ENCODE measurements at places on chromosomes 7 and 10.

DNA sequence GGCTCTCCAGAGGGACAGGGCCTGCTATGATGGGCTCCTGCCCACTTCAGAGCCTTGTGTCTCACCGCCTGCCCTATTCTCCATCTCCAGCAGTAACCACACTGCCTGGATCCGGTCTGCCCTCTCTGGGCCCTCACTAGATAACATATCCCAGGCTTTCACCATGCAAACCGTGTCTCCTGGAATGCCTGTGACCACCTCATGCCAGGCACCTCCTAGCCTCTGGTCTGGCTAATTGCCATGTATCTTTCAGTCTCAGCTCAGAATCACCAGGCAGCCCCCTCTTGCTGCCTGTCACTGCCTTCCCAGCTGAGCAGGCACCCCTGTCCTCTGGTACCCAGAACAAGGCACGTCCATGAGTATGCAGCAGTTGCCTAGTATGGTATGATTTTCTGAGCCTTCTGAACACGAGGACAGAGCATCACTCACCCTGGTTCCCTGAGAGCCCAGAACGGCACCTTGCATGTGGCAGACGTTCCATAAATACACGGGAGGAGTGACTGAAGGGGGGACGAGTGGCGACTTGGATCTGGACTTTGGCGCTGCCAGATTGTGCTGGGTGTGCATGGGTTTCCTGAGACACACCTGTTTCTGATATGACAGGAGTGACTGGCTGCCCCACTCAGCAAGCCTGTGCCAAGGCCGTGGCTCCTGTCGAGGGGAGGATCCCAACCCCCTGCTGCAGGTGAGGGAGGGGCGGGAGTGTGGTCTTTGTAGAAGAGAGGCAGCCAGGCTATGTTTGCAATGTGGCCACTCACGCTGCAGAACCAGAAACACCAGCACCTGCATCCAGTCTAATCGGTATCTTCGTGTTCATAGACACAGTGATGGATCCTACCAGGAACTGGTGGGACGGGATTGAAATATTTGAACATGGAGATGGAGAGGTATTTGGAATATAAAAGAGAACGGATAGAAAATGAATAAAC lies 95.2 kb downstream of the VOPP1 start:
- no peak for DNase-seq

GRCh38 chr10:1733720-1734119 lies 3.6 kb downstream of the ADARB2 start:
- DNase-seq = no peak

DNA sequence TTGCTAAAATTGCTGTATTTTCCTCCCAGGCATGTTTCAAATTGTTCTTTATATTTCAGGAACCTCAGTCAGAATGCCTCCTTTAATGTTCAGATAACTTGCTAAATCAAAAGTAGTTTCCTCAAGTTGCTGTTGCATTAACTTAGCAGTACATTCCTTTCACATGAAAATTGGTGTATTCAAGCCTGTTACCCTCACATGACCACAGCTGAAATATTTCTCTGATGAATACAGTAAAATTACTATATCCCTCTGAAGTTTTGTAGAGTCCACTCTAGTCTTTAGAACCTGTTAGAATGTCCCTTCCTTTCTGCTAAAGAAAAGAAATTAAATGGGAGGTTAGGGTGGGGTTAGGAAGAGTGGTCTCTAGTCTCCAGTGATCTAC lies 24.5 kb upstream of the C1GALT1 start:
- no peak for DNase-seq

GRCh38 chr7:30351286-30351685 lies 66.9 kb downstream of the ZNRF2 start:
- DNase-seq = no peak

DNA sequence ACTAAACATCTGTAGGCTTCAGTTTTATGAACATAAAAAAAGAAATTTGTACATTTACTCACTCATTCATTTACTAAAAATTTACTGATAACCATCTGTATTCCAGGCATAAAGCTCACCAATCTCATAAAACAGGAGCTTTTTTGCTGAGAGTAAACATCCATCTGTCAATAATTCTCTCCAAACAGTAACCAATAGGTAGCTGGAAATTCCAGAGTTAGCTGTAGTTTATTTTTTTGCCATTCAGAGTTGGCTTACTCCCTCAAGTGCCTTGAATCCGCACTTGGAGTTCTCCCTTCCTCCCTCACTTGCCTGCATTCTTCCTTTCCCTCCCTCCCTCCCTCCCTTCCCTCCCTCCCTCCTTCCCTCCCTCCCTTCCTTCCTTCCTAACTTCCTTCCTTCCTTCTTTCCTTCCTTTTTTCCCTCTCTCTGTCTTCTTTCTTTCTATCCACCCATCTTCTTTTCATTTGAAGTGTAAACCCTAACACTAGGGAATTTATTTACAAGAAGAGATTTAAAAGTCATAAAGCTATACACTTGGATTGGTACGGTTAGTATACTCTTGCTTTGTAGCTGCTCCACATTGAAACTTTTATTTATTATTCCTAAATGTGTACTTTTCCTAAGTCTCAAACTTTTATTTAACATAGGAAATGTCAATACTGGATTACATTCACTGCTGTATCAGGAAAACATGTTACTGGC lies 44.6 kb upstream of the BICC1 start:
- DNase-seq = no peak

GRCh38 chr10:120824881-120825309 lies 26.3 kb upstream of the WDR11 start:
- peak; percentile 73 for DNase-seq

- DNase-seq = no peak
These were observed 4.8 kb upstream of the NT5C2 start for GRCh38 chr10:103197903-103198302.

- DNase-seq = no peak
These were observed 54.5 kb downstream of the GRB10 start for GRCh38 chr7:50728184-50728583.

DNA sequence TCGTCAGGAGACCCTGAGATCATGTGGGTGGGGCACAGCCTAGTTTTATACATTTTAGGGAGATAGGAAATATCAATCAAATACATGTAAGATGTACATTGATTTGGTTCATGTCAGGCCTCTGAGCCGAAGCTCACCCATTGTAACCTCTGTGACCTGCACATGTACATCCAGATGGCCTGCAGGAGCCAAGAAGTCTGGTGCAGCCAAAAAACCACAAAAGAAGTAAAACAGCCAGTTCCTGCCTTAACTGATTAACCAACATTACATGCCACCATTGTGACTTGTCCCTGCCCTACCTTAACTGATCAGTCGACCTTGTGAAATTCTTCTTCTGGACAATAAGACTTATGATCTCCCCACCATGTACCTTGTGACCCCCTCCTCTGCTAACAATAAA lies 16.0 kb upstream of the LRRC61 start:
- no peak for DNase-seq

DNA sequence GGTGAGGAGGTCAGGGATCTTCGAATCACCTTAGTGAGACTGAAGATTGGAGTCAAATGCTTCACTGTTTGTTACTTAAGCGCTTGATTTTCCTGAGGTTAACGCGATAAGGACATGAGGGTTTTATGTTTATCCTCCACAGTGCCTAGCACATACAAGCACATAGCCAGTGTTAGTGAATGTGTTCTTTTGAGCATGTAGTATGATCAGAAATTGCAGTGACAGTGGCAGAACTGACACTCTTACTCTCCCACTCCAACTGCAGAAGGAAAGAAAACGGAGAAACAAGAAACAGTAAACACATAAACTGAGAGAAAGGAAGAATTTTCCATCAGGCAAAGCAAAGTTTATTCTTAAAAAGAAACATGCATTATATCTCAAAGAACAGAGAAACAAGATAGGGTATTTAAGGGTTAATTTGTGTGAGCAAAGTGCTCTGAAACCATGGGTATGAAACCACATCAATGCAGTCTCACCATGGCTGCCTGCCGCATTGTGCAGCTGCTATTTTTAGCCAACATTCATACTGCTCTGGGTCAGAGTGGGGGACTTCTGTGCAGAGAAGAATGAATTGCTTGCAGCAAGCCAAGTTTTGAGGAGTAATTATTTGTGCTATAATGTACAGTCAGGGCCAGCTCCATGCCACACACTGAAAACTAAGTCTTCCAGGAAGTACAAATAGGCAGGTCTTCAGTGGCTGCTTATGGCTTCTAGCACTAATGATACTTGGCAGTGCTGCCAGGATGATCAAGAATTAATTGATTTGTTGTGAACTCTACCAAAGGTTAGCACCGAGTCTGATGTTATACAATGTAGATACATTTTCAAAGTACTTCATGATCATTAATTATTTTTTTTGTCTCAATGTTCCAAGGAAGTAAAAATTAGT lies 152.0 kb downstream of the MACC1 start:
- DNase-seq = peak; percentile 10

DNA sequence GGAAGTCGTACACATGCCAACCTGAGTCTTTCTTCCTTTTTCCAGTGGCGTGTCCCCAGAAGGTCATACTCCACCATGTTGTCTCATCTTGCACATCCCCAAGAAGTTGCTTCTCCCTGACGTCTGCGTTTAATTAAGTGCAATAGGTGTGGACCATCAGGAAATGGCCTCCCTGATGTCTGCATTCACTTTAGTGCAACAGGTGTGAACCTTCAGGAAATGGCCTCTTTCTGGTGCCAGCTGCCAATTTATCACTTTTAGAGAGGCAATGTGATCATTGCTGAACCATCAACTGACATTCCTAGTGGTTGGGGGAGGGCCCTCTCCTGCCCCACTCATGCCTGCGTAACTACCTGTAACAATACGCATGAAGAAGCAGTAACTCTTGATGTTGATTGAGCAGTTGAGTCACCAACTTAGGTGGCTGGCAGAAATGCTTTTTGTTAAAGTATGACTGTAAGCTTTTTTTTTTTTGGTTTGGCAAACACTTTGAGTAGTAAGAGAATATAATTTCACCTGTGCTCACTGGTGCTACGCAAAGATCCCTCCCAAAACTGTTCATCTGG lies 25.8 kb downstream of the SCIN start:
- DNase-seq = no peak

All from iPS-NIHi11 (cell line).